ENCODE measurements at places on chromosomes 4 and X.

- no peak for DNase-seq
Observed at GRCh38 chrX:28854637-28855036, 267.4 kb downstream of the IL1RAPL1 start.

DNA sequence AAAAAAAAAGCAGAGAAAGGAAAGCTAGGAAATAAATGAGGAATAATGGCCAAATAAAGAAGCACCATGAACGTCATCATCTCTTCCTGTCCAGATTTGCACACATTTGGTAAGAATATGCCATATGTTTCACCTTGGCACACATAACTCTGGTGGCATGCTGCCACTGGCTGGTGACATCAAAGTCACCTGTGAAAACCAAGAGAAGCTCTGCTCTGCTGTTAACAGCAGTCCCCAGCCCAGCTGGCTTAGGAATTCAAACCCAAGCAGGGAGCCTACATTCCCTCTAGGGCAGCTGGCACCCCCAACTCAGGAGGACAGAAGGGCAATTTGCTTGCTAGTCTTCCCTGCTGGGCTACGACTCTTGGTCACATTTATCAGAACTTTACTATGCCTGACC lies 77.6 kb downstream of the RASL11B start:
- DNase-seq, result no peak

- DNase-seq, result no peak
Observed at GRCh38 chrX:40705658-40706312, 29.6 kb downstream of the MED14 start.

GRCh38 chr4:172900900-172901299 lies 267.7 kb upstream of the GALNT7 start:
- DNase-seq, result no peak

DNA sequence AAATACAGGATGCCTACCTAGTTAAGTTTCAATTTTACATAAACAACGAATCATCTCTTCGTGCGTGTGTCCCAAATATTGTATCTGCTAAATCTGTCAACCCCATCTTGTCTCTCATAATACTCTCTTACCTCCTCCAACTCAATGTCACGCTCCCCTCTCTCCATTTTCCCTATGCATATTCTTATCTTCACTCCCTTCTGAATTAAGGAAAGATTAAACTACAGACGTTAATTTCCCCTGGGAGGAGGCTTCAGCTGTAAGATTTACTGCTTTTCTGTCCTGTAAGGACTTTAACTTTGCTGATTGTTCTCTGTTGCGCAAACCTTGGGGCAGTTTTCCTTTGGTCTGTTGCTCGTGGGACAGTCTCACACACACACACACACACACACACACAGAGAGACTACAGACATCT lies 455 bp upstream of the ABCB7 start:
- no peak for DNase-seq

- DNase-seq, result no peak
Observed at GRCh38 chr4:23602720-23603119, 287.1 kb downstream of the PPARGC1A start.

GRCh38 chr4:174401471-174402130 lies 117.9 kb downstream of the CEP44 start:
- DNase-seq, result no peak

- no peak for DNase-seq
Observed at GRCh38 chr4:86938771-86939520, 4.1 kb downstream of the AFF1 start.

- DNase-seq, result no peak
Observed at GRCh38 chr4:108087293-108087967, 81.3 kb downstream of the LEF1 start.

GRCh38 chrX:145825896-145826295 lies 8.3 kb downstream of the SLITRK2 start:
- DNase-seq, result no peak

Data from effector memory CD8-positive, alpha-beta T cell (primary cell).